ENCODE measurements at places on chromosomes 12 and 14. TPM values are rescaled to one million over a fixed set of nuclear protein-coding genes. Genes with fewer than 3 reads are reported as not detected.

DNA sequence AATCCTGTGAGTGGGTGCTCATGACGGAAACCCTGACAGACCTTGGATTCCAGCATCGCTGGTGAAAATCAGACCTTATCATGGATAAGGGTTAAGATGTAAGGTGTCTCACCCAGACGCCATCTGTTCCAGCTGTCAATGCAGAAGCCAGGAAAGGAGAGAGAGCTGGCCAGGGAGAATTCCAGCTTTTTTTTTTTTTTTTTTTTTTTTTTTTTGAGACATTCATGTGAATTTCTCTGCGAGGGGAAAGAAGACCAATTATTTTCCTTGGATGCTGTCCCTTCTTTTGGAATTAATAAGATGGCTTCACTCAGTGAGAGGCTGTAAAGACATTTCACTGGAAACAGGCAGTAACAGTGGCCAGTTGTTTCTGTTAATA, 1.8 kb downstream of the TRAF3 start:
- DNase-seq = no peak

GRCh38 chr14:93982230-93983007, 6.0 kb upstream of the ASB2 start:
- DNase-seq = no peak

GRCh38 chr14:31038521-31039166, 12.5 kb upstream of the STRN3 start:
- DNase-seq = no peak

GRCh38 chr12:92400006-92400405, 254.4 kb upstream of the BTG1 start:
- no peak for DNase-seq

GRCh38 chr12:63496654-63497053, 171.6 kb downstream of the DPY19L2 start:
- no peak for DNase-seq

DNA sequence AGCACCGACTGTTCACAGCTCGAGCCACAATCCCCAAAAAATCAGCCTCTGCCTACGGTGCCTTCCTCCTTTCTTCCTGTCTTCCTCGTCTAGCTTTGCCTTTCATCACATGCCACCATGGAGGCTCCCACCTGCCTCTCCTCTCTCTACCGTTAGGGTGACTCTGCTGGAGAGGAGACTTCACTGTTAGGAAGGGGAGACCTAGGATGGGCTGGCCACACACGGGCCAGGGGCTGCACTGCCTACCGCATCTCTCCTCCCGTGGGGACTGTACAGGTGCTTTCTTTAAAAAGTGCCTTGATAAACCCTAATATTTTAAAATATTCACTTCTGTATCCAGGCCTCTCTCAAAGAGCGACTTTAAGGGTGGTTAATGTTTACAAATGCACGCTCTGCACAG, 1104.7 kb downstream of the BCL11B start:
- no peak for DNase-seq

GRCh38 chr12:21073822-21074460, 57.1 kb upstream of the SLCO1B1 start:
- no peak for DNase-seq

CCDC196 gene
- not detected for total RNA-seq

SLC2A14 gene
- total RNA-seq = 3.9 TPM

RAPGEF3 gene
- total RNA-seq = 50.4 TPM

STAC3 gene
- 2.1 TPM for total RNA-seq

CD27 gene
- total RNA-seq = 0.60 TPM
